ENCODE measurements at places on chromosomes 11 and 22. TPM values are rescaled to one million over a fixed set of nuclear protein-coding genes. Genes with fewer than 3 reads are reported as not detected.

Gene TBX10
- not detected for polyA plus RNA-seq

Gene OR52E4
- polyA plus RNA-seq = not detected

Gene APOL6
- polyA plus RNA-seq = 5.5 TPM

Gene KRTAP5-9
- polyA plus RNA-seq = not detected

Gene NPAS4
- polyA plus RNA-seq = not detected

Gene ZP1
- not detected for polyA plus RNA-seq

Gene LRRC74B
- not detected for polyA plus RNA-seq

DNA sequence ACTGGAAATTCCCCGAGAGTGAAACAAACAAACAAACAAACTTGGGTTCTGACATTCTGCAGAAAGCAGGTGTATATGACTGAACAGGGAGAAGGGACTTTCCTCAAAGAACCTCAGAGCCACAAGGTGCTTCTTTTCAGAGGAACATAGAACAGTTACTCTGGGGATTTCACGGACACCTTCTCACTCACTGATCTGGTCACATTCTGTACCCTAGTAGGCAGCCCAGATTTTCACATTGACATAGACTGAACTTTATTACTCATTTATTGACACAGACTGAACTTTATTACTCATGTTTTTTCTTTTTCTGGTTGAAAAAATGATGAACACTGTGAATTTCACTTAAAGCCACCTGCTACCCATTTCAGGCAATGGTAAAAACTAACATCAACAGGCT is 263.0 kb downstream of the OPCML start:
- no peaks in the 10 kb centered on the region for H3K4me1 ChIP-seq
- no peak for DNase-seq
- no peaks in the 10 kb centered on the region for H3K27me3 ChIP-seq

GRCh38 chr22:23144932-23145877 is at the start of gene RAB36:
TSS of gene RAB36 (plus strand) at chr22:23145477. CDS start at chr22:23146617, 1,140 bp downstream.
- H3K27me3 ChIP-seq = no peaks in the 10 kb centered on the region
- peaks cover 15% of the 10 kb centered on the region for H3K36me3 ChIP-seq
- peak within 1 kb of the TSS; percentile 40 for H3K4me3 ChIP-seq
- peak within 1 kb of the TSS; percentile 85 for H3K27ac ChIP-seq

GRCh38 chr11:108062336-108062735 is 53.6 kb downstream of the CUL5 start:
- no peaks in the 10 kb centered on the region for H3K27me3 ChIP-seq
- no peaks in the 10 kb centered on the region for H3K4me1 ChIP-seq
- H3K36me3 ChIP-seq = peaks cover 4% of the 10 kb centered on the region
- H3K4me3 ChIP-seq = no peak overlapping the region

- no peaks in the 10 kb centered on the region for H3K36me3 ChIP-seq
- no peaks in the 10 kb centered on the region for H3K27me3 ChIP-seq
- DNase-seq = no peak
- no peaks in the 10 kb centered on the region for H3K4me1 ChIP-seq
- H3K4me3 ChIP-seq = no peak overlapping the region
- no peak overlapping the region for H3K27ac ChIP-seq
These were observed 11.5 kb downstream of the ANO1 start for GRCh38 chr11:70089631-70090030.

DNA sequence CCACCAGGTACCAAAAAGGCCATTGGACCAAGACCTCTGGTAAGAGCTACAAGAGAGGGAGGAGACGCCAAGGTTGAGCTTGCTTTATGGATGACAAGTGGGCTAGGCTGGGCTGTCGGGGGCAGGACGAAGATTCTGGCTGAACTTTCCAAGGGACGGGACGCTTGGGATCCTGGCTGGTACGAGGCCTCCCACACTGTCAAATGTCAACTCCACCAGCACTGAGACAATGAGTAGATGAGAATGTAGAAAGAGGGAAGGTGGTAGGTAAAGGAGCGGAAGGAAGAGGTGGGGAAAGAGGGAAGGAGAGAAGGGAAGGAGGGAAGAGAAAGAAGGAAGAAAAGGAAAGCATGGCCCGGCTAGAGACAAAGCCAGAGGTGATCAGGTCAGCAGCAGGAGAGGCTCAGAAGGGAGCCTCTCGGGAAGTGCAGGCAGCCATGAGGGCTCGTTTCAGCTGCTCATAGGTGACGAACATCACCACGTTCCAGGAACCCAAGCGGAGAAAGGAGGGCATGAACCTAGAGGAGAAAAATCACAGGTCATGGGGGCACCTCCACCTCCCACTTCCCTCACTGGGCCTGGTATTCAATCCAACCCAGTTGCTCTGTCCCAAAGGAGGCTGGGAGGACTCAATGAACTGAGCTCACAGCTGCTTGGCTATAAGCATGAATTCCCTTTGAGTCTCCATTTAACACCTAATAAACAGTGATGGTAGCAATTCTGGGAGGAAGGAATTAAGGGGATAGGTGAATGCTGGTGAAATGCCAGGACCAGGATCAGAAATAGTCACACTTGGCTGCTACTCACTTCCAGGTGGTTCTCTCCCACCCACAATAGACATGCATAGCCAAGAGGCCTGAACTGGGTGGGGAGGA is 7.8 kb downstream of the UCP2 start:
- H3K27ac ChIP-seq = no peak overlapping the region
- no peak for DNase-seq
- no peaks in the 10 kb centered on the region for H3K36me3 ChIP-seq
- H3K4me1 ChIP-seq = no peaks in the 10 kb centered on the region
- H3K4me3 ChIP-seq = no peak overlapping the region

DNA sequence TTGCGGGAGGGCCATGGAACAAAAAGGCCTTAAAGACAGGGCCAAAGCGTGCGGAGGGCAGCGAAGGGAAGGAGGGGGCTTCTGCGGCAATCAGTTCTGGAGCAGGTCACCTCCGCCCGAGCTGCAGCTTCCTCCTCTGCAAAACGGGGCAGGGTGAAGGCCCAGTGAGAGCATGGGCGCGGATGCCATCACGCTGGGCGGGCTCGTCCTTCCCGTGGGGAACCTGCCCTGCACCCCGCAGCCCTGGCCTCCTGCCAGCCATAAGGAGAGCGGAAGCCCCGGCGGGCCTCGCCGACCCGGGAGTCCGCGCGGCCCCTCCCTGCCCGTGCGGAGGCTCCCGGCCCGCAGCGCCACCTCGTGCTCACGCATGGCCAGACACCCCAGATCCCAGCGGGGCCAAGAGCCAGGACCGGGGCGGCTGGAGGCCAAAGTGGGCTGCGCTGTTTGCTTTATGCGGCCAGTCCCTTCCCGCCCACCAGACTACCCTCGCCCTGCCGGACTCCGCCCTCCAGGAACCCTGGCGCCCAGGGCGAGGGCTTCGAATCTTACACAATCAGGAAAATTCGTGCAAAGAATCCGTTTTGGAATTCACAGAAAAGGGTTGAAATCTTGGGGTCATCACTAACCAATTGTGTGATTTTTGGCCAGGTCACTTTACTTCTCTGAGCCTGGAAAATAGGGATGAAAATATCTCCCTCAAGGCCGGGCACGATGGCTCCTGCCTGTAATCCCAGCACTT is 16.1 kb downstream of the TSKU start:
- peak overlapping the region; percentile 5 for H3K27ac ChIP-seq
- H3K4me3 ChIP-seq = no peak overlapping the region
- no peaks in the 10 kb centered on the region for H3K27me3 ChIP-seq
- peak; percentile 82 for DNase-seq

DNA sequence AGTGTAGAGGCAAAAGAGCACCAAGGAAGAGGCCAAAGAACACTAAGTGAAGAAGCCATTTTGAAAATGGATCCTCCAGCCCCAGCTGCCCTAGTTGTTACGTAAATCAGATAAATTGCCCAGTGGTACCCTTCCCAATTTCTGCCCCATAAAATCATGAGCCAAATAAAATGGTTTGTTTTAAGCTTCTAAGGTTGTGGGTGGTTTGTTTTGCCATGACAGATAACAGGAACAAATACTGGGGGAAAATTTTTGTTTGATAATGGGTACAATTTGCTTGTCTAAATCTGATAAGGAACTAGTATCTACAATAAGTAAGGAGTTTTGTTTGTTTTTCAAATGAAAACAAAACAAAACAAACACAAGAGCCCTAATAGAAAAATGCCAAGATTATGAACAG is 30.6 kb upstream of the HSD17B12 start:
- no peaks in the 10 kb centered on the region for H3K36me3 ChIP-seq
- no peak overlapping the region for H3K4me3 ChIP-seq

DNA sequence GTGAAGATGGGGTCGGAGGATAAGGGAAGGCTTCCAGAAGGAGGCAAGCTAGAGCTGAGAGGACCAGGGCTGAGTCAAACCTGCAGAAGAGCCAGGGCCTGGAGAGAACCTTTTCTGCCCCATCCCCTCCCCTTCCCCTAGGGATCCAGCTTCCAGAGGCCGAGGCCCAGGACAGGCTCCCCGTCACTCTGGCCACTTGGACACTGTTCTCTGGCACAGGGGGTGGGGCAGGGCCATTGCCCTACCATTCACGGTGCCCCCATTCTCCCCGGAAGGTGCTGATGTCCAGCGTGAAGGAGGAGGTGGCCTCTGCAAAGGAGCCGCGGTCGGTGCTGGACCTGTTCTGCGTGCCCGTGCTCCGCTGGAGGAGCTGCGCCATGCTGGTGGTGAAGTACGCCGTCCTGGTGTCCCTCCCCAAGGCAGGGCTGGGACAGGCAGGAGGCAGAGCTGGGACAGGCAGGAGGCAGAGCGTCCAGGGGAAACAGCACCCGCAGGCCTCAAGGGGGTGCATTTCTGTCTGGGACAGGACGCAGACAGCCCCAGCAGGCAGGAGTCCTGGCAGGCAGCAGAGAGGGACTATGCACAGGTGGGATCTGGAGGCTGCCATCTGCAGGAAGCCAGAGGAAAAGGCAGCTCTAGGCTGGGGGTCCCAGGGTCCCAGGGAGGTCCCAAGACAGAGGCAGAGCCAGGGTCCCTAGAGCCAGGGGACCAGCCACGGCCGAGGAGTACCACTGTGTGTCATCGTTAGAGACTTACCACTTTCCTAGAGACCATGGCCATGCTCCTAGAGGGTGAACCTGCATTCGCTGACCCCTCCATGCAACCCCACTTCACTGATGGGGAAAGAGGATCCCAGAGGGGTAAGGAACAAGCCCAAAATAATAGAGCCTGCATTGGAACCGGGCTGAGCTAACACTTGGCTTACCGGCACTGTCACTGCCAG is 25.8 kb upstream of the SLC22A12 start:
- H3K36me3 ChIP-seq = no peaks in the 10 kb centered on the region
- no peak overlapping the region for H3K27ac ChIP-seq
- H3K27me3 ChIP-seq = no peaks in the 10 kb centered on the region
- no peak overlapping the region for H3K4me3 ChIP-seq
- no peak for DNase-seq

- H3K36me3 ChIP-seq = peaks cover 2% of the 10 kb centered on the region
- DNase-seq = no peak
- peaks cover 3% of the 10 kb centered on the region for H3K4me1 ChIP-seq
- H3K4me3 ChIP-seq = no peak overlapping the region
- no peaks in the 10 kb centered on the region for H3K27me3 ChIP-seq
- no peak overlapping the region for H3K27ac ChIP-seq
These were observed 34.4 kb downstream of the RELT start for GRCh38 chr11:73410627-73411026.

GRCh38 chr11:70504246-70505020 is 106.1 kb downstream of the CTTN start:
- H3K36me3 ChIP-seq = no peaks in the 10 kb centered on the region
- no peak overlapping the region for H3K27ac ChIP-seq
- H3K4me3 ChIP-seq = no peak overlapping the region
- no peaks in the 10 kb centered on the region for H3K4me1 ChIP-seq
- H3K27me3 ChIP-seq = no peaks in the 10 kb centered on the region

- no peak overlapping the region for H3K4me3 ChIP-seq
- DNase-seq = no peak
- H3K36me3 ChIP-seq = no peaks in the 10 kb centered on the region
- no peaks in the 10 kb centered on the region for H3K27me3 ChIP-seq
- H3K27ac ChIP-seq = no peak overlapping the region
These were observed 44.1 kb upstream of the E2F8 start for GRCh38 chr11:19284881-19285280.

- H3K36me3 ChIP-seq = peaks cover 10% of the 10 kb centered on the region
- no peak overlapping the region for H3K27ac ChIP-seq
- H3K27me3 ChIP-seq = no peaks in the 10 kb centered on the region
- DNase-seq = no peak
- H3K4me1 ChIP-seq = no peaks in the 10 kb centered on the region
These were observed 63.4 kb upstream of the UCP3 start for GRCh38 chr11:74072286-74072685.

- H3K27me3 ChIP-seq = no peaks in the 10 kb centered on the region
- peaks cover 9% of the 10 kb centered on the region for H3K36me3 ChIP-seq
- H3K4me3 ChIP-seq = no peak overlapping the region
- H3K4me1 ChIP-seq = no peaks in the 10 kb centered on the region
- no peak for DNase-seq
These were observed 17.0 kb downstream of the COA4 start for GRCh38 chr11:73859671-73860070.

GRCh38 chr11:131449036-131450019 is 78.9 kb downstream of the NTM start:
- peaks cover 2% of the 10 kb centered on the region for H3K4me1 ChIP-seq
- H3K27ac ChIP-seq = no peak overlapping the region
- H3K36me3 ChIP-seq = no peaks in the 10 kb centered on the region
- H3K4me3 ChIP-seq = no peak overlapping the region
- H3K27me3 ChIP-seq = no peaks in the 10 kb centered on the region

DNA sequence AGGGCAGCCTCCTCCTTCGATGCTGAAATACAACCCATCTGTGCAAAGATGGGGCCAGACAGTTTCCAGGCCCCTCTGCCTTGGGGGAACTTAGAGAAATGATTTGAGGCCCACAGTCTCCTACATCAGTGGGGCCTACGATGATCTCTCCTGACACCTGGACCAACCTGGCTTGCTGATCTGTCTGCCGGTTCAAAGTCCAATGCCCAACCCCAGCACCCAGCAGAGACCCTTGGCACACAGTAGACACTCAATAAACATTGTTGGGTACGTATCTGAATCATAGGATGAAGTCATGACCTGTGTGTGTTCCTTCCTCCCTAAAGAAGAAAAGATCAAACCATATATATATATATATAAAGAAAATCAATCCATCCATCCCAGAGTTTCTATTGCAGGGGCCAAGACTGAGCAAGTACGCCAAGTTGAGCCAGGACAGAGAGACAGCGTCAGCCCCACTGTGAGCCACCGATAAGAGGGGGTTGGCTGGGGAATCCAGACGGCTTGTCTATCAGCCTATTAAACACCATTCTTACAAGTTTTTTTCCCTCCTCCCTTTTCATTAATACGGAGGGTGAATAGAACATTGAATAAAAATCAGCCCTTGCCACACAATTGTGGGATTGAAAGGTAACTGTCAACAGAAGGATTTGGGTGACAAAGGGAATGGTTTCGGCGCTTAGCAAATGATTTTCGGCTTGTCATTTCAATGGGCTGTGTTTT is 244.1 kb downstream of the MN1 start:
- no peaks in the 10 kb centered on the region for H3K27me3 ChIP-seq
- no peak overlapping the region for H3K27ac ChIP-seq
- no peak for DNase-seq
- H3K4me3 ChIP-seq = no peak overlapping the region
- H3K4me1 ChIP-seq = no peaks in the 10 kb centered on the region

GRCh38 chr11:74981888-74982287 is 6.8 kb upstream of the NEU3 start:
- no peak for DNase-seq
- H3K4me3 ChIP-seq = no peak overlapping the region
- H3K36me3 ChIP-seq = peaks cover 4% of the 10 kb centered on the region
- no peaks in the 10 kb centered on the region for H3K27me3 ChIP-seq
- H3K4me1 ChIP-seq = no peaks in the 10 kb centered on the region
- no peak overlapping the region for H3K27ac ChIP-seq

GRCh38 chr11:8283465-8284230 is 20.0 kb upstream of the LMO1 start:
- no peaks in the 10 kb centered on the region for H3K36me3 ChIP-seq
- DNase-seq = peak; percentile 90
- H3K4me3 ChIP-seq = no peak overlapping the region
- H3K27me3 ChIP-seq = no peaks in the 10 kb centered on the region
- H3K4me1 ChIP-seq = no peaks in the 10 kb centered on the region
